ENCODE measurements at places on chromosomes 3 and 15. TPM values are rescaled to one million over a fixed set of nuclear protein-coding genes. Genes with fewer than 3 reads are reported as not detected.

SIDT1 gene
- 25.7 TPM for total RNA-seq

CNOT10 gene
- 50.7 TPM for total RNA-seq

ROBO1 gene
- total RNA-seq = 67.0 TPM

MST1R gene
- total RNA-seq = 1.7 TPM

JMJD7 gene
- 4.2 TPM for total RNA-seq

CCR5 gene
- 1.4 TPM for total RNA-seq

TGM5 gene
- 0.26 TPM for total RNA-seq
